ENCODE measurements at places on chromosomes 4 and X.

- no peak for DNase-seq
These were observed 170.4 kb upstream of the LDB2 start for GRCh38 chr4:17068891-17069290.

GRCh38 chrX:31340587-31340986 is 268.7 kb upstream of the FTHL17 start:
- no peak for DNase-seq

DNA sequence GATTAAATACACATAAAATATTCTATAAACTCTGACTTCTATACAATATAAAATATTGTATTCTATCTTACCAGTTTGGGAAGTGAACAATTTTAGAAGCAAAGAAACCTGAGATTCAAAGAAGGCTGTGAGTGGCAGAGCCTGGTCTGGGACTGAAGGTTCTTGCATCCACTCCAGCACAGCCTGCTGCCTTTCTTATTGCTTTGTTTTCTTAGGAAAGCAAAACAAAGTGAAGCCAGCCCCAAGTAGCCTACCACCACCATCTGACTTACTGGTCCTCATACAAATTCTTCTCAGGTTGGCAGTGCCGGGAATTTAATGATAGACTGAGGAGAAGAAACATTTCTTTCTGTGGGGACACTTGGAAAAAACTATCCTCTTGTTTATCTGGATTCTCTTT is 129.7 kb upstream of the SMAD1 start:
- DNase-seq = no peak

DNA sequence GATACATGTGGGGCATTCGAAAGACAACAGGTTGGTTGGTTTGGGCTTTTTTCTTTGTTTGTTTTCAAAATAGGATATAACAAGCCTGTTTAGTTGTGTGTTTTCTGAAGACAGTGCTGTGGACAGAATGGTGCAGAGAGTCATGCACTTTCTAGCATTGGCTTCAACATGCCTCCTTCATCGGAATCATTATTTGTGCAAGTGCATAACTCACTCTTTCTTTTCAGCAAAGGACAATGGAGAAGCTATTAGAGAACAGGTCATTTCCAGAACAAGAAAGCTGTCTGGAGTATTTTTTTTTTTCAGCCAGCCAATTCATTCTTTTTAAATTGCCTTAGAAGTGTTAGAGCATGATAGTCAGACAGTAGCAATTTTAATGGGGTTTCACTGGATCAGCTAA is 225.8 kb downstream of the STK32B start:
- no peak for DNase-seq

- no peak for DNase-seq
These were observed 1520.1 kb downstream of the PCDH18 start for GRCh38 chr4:136012220-136012619.

- DNase-seq = no peak
These were observed 30.9 kb downstream of the AR start for GRCh38 chrX:67574696-67575095.

- DNase-seq = no peak
These were observed 41.5 kb downstream of the CD40LG start for GRCh38 chrX:136689436-136689835.

GRCh38 chr4:156663663-156664062 is 307.9 kb downstream of the PDGFC start:
- DNase-seq = no peak

DNA sequence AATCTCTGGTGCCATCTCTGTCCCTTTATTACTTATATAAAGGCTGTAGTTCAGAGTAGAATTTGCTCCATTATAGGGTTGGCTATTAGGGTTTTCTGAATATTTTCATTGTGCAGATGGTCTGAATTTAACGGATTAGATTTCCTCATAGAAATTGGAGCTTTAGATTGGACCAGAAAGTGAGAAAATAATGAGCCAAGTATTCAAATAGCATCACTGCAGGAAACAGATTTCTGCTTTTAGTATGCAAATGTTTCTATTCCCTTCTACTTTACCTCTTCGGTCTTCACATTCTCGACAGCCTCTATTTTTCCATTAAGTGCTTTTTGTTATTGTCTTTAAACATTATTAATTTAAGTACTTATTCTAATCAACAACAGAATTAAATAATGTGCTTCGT is 55.4 kb downstream of the TRIM2 start:
- no peak for DNase-seq

- DNase-seq = no peak
These were observed 182.1 kb downstream of the SCFD2 start for GRCh38 chr4:53183754-53184153.

DNA sequence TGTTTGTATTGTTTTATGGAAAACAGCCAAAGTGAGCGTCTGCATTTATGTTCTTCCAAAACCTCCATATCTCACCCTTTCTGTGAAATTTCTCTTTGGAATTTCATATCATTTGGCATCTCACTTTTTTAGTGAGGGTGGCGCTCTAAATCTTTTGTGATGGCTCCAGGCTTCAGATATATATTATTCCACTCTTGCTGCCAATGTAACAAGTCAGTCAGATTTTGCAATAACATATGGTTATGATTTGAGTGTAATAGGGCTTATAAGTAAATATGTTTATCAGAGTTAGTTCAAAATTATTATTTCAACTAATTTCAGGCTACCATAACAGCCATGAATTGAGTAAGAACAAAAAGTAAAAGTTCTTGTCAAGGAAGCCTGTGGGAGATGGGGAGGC is 314.7 kb downstream of the PDGFC start:
- no peak for DNase-seq

DNA sequence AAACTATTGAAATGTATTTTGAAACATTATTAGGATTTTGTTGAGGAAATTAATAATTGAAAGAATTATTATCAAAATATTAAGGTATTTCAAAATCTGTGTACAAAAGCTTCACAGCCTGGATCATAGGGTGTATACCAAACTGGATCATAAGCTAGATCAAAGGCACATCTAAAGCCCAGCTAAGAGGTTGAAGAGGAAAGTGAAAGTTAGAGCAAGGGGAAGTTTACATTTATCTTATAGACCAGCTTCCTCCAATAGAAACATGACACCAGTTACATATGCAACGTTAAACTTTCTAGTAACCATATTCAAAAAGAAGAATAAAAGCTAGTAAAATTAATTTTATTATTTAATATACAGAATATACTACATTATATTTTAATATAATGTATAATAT is 227.2 kb upstream of the BMP3 start:
- DNase-seq = no peak

GRCh38 chrX:111695297-111695880 is 14.4 kb downstream of the ALG13 start:
- no peak for DNase-seq

DNA sequence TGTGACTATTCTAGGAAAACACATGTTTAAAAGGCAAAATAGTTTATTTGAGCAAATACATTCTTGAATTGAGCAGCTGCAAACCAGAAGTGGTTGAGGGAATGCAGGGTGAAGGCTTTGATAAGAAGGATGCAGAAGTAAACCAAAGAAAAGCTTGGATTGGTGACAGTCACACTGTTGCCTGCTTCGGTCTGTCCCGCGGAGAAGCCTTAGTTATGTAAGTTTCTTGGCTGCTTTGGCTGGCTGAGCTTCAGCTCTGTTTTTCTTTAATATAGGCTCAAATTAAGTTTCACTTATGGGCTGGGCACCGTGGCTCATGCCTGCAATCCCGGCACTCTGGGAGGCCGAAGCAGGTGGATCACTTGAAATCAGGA is 67.6 kb downstream of the FAM53A start:
- no peak for DNase-seq

GRCh38 chr4:177105536-177105935 is 204.1 kb upstream of the NEIL3 start:
- no peak for DNase-seq

GRCh38 chrX:46922611-46923010 is 10.4 kb downstream of the JADE3 start:
- no peak for DNase-seq

DNA sequence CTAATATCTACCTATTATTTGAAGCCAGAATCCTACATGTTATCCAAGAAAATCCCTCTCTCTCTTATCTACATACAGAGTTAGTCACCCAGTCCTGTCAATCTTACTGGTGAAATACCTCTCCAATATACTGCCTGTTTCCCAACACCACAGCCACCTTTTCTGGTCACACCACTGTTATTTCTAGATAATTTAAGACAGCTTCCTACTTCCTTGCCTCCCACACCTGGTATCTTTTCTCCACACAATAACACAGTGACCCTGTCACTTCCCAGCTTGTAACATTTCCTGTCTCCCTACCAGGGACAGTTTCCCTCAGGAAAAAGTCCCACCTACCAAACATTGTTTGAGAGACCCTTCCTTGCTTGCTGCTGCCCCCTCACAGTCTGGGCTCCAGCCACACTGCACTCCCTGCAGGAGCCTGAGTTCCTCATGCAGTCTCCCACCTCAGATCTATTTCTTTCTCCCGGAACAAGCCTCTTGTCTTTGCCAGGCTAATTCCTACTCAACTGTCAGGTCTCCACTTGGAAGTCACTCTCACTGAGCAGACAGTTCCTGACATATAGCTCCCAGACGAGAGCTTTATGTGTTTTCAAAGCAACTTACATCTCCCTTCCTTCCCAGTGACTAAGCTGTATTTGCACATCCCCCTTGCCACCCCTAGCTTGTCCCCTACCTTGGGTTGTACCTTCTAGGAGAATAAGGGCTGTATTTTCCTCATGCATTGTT is 73.6 kb upstream of the QRFPR start:
- no peak for DNase-seq

- DNase-seq = no peak
These were observed 332 bp downstream of the AWAT2 start for GRCh38 chrX:70049406-70049805.

GRCh38 chr4:3451956-3452355 is 10.2 kb downstream of the HGFAC start:
- no peak for DNase-seq

DNA sequence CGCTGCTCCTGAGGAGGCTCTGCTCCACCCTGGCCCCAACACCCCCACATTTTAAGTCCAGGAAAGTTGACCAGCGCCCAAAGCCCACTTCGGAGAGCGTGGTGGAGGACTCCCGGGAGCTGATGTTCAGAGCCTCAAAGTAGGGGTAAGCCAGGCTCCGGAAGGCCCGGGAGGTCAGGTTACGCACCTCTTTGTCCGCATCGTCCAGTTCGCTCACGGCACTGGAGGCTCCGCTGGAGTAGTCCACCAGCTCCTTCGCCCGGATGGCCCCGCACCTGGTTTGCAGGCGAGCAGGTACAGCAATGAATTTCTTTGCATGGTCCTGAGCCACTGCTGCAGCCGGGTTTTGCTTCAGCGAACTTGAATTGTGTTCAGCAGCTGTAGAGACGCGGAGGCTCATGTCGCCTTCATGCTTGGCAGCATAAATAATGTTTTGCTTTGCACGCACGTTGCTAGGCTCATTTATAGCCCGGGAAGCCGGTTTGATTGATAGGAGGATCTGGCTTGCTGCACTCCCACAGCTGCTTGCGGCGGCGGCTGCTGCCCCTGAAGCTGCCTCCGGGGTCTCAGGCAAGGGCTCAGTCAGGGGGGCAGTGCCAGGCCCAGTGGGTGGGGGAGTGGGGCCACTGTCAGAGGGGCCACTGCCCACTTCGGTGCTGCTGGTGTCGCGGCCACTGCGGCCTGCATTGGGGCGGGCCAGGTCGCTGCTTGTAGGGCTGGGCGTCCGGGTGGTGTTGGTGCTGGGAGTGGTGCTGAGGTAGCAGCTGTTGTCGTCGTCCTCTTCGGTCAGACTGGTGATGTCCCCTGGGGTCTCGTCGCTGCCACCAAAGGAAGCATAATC is 4.8 kb downstream of the C4orf54 start:
- no peak for DNase-seq

DNA sequence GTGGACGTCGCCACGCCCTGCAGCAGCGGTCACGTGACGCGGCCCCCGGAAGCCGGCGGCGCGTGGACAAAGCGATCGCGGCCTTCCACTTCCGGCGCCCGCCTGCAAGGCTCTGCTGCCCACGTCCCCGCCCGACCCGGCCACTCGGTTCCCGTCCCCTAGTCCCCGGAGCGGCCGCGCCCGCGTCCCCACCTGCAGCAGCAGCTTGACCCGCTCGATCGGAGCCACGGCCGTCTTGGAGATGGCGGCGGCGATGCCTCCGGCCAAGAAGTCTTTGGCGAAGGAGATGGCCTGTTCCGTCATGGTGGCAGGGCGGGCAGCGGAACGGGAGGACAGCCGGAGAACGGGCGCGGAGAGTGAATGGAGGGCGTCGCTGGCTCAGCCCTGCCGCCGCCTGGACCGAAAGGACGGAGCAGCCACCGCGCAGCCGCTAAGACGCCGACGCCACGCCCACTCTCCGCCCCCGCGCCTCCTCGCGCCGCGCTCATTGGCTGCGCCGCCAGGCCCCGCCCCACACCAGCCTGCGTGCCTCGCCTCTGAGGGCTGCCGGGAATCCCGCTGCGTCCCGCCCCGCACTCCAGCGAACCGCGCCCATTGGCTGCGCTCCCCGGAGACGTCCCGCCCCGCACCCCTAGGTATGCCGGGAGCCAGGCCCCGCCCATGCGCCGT is at the start of gene SLC25A6:
Gene SLC25A6, minus strand, starts transcription at position 407 of the 669 bp plus-strand sequence. Its CDS starts 104 bp downstream, at position 303.
- peak; percentile 95 for DNase-seq

DNA sequence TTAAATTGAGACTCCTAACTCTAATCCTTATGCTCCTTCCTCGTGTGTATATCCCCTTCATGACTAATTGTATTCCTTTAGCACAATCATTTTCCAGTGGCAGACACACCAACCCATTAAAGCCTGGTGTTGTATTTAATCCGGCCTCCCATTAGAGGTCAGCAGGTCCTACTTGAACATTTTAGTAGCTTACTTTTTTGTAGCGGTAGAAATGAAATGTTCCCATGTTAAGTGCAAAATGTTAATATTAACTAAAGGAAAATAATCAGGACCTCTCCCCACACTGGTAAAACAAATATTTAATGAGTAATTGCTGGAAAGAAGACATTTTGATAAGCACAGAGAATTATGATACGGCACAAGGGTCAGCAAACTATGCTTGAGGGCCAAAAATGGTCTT is 3.4 kb downstream of the RAB33B start:
- no peak for DNase-seq

DNA sequence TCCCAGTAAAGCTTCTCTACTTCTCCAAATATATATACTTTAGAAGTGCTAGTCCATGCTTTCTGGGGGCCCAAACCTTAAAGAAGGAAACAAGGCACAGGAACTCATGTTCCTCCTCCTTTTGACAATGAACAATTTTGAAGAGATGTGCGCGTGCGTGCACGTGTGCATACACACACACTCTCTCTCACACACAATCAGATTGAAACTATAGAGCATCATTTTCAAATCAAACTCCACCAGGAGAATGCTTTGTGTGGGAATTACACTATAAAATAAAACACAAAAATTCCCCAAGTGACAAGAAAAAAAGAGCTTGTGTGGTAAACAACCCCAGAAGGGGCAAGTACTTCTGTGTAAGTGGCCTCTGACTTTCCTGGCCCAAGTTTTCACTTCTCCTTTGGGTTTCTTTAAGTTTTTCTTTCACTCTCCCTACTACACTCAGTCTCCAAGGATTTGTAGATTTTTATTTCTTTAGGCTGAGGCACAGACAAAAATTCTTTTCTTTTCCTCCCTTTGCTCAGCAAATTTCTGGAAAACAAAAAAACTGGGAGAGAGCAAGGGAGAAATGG is 46.6 kb upstream of the SHISA3 start:
- DNase-seq = no peak

DNA sequence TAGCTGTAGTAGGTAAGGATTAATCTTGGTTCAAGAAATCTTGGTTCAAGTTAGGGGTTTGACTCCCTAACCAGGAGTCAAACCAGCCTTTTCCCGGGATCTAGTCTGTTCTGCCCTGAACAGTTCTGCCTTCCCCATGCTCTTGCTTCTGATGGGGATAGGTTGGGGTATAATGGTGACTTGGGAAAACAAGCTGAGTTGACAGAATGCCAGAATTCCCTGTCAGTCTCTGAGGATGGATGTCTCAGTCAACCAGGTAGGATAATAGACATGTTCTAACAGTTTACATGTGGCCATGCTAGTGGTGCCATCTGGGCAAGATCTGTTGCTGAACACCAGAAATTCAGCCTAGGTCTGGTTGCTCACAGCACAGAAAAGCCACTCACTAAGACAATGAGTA is 51.4 kb downstream of the RAB40AL start:
- DNase-seq = no peak

Measured in NB4 (cell line).